ENCODE measurements at places on chromosomes 3 and 15. TPM values are rescaled to one million over a fixed set of nuclear protein-coding genes. Genes with fewer than 3 reads are reported as not detected.

Gene LXN
- total RNA-seq = 7.8 TPM

Gene MESP1
- total RNA-seq = 1.6 TPM

Gene TMOD3
- total RNA-seq = 28.4 TPM

Gene AADACL2
- total RNA-seq = not detected

Gene CCR1
- total RNA-seq = not detected

Gene GOLGA6D
- total RNA-seq = 1.1 TPM

Gene IL20RB
- 3.2 TPM for total RNA-seq

Gene RPL15
- total RNA-seq = 2,781 TPM

Gene TMCO5A
- total RNA-seq = not detected

Gene CPN2
- total RNA-seq = 0.21 TPM

Gene CDHR4
- not detected for total RNA-seq

Gene ARL14
- 0.07 TPM for total RNA-seq

Gene OR5K4
- not detected for total RNA-seq

Gene WDR6
- 141 TPM for total RNA-seq

Gene SCN5A
- total RNA-seq = 8.1 TPM

Gene PPP2R3A
- 10.2 TPM for total RNA-seq

Gene SYNPR
- 0.24 TPM for total RNA-seq

GRCh38 chr15:56716334-56716733 lies 17.0 kb downstream of the ZNF280D start:
- no peak for DNase-seq

- no peak for DNase-seq
Observed at GRCh38 chr3:54960082-54960481, 32.2 kb upstream of the LRTM1 start.

DNA sequence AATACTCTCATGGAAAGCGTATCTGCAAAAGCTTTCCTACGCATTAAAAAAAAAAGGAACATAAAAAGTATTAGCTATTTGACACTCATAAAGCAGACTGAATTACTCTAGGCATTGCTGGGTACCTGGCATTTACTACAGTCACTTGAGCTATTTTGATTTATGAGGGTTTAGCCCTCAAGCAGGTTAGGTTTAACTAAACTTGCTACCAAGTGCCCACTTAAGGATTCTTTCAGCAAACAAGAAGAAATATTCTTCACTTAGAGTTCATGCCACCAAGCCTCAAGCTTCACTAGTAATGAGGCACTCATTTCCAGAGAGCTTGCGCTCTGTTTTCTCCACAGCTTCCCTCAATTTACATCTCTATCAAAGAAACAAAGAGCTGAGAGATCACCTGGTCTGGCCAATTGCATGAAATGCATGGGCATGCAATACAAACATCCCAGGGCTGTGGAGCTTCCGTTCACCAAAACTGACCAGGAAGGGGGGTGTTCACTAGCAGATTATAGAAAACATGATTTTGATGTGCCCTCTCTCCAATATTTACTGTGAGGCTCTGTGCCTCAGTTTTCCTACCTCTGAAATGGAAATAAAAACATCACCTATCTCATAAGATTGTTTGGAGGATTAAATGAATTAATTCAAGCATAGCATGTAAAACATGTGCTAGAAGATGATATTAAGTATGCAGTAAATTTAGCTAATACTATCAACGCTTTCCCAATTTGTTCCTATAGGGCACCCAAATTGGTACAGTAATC lies 217.3 kb downstream of the RORA start:
- peak; percentile 45 for DNase-seq

DNA sequence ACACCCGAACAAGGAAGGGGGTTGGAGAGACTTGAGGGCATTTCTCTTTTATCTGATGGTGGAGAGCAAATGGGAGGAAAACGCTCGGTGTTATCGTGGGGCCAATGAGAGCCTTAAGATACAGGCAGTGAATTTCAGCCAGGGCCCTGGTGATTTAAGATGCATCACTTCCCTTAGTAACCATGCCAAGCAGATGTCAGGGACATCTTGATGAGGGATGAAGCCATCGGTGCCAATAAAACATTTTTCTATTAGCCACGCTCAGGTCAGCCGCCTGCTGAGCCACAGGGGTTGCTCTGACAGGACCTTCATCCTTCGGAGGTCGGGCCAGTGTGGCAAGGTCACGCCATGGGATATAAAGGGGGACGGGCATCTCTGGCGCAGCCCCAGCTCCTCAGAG lies 10.6 kb downstream of the IQSEC1 start:
- no peak for DNase-seq

- DNase-seq = no peak
Observed at GRCh38 chr3:14920536-14920935, 26.8 kb upstream of the NR2C2 start.

- no peak for DNase-seq
Observed at GRCh38 chr3:194929578-194929960, 243.9 kb downstream of the FAM43A start.

GRCh38 chr3:134665243-134665642 lies 14.4 kb upstream of the KY start:
- DNase-seq = peak; percentile 39

DNA sequence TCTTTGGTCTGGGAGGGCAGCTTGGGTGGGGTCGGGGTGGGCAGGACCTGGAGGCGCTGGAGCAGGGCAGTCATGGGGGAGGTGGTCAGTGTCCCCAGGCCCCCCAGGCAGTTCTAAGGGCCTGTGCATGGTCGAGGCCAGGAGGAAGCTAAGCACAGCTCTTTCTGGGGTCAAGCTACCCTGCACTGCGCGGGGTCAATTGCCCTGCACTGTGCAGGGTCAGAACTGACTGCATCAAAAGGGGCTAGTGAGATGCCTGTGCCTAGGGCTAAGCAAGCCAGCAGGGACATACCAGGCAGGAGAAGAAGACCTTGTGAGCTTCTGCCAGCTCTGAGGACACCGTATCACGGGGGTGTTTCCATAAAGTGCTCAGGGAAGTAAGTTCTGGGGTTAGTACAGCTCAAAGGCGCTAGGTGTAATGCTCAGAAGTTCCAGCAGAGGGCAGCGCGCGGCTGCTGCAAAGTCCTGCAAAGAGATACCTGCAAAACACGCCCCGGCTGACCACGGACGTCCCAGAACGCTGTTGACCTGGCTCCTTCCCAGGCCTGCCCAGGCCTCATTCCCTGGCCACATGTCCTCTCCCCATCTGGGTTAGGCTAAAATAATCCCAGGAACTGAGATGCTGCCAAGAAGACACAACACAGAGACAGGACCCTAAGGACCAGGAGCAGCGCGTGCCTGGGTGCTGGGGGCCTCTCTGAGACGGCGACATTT lies 18.8 kb upstream of the IQSEC1 start:
- peak; percentile 94 for DNase-seq

GRCh38 chr15:52337198-52337853 lies 41.7 kb upstream of the MYO5C start:
- DNase-seq = peak; percentile 21

GRCh38 chr15:25346371-25346770 lies 92.5 kb downstream of the UBE3A start:
- no peak for DNase-seq

DNA sequence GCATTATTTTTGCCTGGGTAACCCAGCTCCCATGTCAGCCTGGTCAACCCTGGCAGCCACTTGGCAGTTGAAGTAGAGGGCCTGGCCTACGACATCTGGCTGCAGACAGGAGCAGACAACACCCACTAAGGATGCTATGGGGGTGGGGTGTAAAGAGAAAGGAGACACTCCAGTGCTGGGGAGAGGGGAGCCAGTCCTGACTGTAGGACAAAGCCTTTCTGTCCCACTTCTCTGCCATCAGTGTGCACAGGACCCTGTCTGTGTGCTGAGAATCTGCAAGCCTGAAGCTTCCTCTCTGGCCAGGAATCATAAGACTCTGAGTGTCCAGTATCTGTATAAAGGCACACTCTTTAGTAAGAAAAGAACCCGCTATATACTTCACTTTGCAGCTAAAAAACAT lies 96.3 kb upstream of the CHRM5 start:
- no peak for DNase-seq

DNA sequence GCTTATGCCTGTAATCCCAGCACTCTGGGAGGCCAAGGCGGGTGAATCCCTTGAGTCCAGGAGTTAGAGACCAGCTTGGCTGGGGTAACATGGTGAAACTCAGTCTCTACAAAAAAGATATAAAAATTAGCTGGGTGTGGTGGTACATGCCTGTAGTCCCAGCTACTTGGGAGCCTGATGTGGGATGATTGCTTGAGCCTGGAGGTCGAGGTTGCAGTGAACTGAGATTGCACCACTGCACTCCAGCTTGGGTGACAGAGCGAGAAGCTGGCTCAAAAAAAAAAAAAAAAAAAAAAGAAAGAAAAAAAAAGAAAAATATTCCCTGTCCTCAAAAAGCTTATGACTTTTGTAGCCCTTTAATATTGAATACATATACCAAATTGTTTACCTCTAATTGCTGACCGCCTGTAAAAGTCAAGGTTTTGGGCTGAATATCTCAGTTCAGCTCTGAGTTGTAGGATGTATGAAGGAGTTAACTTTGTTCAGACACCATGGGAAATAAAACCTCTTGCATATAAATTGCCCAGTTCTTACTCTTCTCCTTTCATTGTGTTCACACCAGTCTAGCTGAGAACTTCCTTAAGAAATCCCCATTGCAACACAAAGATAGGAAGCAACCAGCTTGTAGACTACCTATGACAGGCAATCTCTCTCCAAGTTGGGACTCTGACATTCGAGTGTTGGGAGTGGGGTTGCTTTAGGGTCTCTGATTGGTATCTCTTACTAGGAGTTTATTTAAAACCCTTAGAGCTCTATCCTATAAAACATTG lies 97.6 kb upstream of the RASGRP1 start:
- DNase-seq = no peak

DNA sequence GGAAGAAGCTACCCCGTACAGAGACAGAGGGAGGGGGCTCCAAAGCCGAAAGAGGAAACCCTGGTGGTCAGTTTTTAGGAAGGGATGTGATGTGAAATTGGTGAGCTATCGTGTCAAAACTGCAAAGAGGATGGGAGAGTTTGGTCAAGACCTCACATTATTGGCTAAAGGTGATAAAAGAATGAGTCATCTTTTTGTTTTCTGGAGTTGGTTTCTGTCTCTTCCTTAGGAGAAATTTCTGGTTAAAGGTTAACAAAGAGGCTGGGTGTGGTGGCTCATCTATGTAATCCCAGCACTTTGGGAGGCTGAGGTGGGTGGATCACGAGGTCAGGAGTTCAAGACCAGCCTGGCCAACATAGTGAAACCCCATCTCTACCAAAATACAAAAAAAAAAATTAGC lies 217.8 kb upstream of the CBLB start:
- DNase-seq = no peak

- DNase-seq = no peak
Observed at GRCh38 chr3:143837076-143837475, 11.2 kb downstream of the SLC9A9 start.

DNA sequence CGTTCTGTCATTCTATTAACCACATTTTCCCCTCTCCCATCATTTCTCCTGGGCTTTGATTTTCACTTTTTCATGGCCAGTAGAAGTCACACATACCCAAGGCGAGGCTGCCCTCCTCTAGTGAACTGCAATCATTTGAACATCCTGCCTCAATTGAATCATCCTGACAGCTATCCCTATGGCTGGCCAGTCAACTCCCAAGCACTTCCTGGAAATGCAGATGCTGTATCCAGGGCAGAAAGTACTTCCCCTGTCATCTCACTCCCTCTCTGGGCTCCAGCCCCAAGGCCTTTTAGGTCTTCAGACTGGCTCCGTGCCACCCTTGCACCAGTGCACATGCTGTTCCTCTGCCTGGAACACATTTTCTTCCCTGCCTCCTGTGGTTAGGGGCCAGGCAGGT lies 738.3 kb upstream of the CFAP20DC start:
- no peak for DNase-seq

DNA sequence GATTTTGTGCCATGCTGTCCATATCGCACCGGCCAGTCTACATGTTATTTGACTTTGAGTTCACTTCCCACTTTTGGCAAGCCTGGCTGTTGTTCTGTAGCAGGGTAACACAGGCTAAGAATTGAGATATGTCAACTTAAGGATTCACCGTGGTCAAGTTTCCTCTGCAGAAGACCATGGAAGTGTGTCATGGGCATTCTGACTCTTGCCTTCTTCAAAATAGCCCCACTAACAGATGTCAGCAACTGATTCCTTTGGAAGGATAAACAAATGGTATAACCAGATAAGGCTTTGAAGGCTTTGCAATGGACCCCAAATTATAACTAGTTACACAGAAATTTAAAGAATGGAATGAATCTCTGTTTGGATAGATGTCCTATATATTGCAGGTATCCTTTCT lies 20.1 kb upstream of the CD47 start:
- DNase-seq = no peak

- no peak for DNase-seq
Observed at GRCh38 chr3:183381673-183382072, 46.7 kb downstream of the MCF2L2 start.

GRCh38 chr3:36542186-36542585 lies 161.9 kb downstream of the STAC start:
- no peak for DNase-seq

DNA sequence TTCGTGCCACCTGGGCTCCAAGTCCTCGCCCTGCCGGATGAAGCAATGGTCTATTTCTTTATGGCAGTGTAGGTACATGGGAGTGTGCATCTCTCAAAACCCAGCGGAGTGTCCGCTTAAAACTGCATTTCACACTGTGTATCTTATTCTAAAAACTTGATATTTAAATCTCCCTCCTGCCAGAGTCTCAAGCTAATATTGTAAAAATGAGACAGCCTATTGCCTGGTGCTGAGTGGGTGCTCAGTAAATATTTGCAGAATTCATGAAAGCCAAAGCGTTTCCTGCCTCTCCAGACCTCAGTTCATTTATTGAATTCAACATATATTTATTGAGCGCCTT lies 330 bp upstream of the TBC1D2B start:
- no peak for DNase-seq

DNA sequence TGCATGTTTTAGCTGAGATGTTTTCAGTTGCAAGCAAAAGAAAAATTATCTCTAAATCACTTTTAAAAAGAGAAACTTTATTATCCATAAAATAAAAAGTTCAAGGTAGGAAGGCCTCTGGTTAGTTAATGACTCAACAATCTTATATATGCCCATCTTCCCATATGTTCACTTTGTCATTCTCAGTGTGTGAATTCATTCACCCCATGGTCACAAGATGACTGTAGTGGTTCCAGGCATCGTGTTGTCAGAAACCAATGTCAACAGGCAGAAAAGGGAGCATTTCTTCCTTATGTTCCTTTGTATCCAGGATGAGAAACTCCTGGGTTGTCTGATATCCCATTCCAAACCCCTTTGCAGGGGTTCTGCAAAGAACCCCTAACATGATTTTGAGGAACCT lies 119.9 kb upstream of the RAP2B start:
- DNase-seq = no peak

- DNase-seq = no peak
Observed at GRCh38 chr15:98513428-98513986, 134.8 kb upstream of the IGF1R start.

DNA sequence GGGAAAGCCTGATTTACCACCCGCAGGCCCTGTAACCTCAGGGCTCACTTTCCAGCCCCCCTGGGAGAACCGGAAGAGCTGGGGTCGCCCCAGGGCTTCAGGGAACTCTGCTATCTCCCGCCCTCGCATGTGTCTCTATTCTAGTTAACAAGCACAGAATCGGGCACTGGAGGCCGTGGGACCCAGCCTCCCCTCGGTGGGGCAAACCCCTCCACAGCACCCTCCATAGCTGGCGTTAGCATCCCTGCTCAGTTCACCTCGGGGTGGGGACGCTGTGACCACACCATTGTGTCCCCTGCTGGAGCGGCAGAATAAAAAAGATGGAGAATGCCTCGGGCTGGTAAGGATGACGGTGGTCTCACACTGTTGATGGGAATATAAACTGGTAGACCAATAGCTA lies 3.5 kb upstream of the LRRC15 start:
- DNase-seq = no peak

Data from H7 (cell line).